HS-27A (cell line): ENCODE measurements at places on chromosomes 3 and 15.

DNA sequence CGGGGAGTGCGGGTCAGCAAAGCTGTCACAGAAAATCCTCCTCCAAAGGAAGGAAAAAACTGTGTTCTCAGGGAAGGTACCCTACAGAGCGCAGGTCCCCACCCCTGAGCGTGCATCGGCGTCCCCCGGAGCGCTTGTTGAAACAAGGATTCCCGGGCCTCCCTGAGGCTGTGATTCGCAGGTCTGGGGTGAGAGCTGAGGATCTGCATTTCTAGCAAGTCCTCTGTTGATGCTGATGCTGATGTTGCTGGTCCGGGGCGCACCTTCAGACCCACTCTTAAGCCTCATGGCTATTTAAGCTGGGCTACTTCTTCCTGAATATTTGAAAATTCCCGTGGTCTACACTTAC, 226.2 kb upstream of the IGF1R start:
- no peak for DNase-seq

GRCh38 chr15:33194237-33194636, 277 bp downstream of the FMN1 start:
- no peak for DNase-seq

DNA sequence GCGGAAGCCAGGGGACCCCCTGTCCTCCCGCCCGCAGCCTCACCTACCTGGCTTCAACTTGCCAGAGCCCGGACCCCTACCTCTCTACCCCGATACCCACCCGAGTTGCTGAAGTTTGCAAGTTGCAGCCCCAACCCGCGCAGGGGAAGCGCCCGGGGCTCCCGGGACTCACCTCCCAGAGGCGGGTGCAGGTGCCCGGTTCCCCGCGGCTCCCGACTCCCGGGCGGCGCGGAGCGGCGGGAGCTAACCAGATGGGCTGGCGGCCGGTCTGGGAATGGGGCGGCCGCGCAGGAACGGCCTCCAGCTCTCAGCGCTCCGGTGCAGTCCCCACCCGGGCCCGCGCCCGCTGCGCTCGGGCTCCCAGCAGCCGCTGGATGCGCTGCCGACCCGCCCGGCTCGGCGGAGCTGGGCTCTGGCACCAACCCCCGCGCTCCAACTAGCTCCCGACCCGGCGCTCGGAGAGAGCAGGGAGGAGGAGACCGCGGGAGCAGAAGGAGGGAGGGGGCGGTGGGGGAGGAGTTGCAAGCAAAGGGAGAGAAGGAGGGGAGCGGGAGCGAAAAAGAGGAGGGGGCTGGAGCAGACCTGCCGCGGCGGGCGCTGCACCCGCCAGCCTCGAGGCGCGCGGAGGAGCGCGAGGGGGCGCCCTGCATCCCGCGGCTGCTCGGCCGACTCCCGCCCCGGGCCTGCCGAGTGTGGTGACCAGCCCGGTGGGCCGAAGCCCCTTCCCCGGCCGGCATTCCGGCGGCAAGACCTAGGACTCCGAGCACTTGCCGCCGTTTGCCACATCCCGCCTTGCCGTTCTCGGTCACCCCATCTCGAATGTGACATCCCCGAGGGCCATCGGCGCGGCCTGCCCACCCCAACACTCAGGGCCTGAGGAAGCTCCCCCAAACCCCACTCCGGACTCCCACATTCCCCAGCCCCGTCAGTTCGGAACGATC, at the start of gene SEMA5B:
TSS of gene SEMA5B (minus strand) at position 472 of the 941 bp plus-strand sequence. CDS start 66,500 bp downstream, outside the sequence.
- DNase-seq = no peak

DNA sequence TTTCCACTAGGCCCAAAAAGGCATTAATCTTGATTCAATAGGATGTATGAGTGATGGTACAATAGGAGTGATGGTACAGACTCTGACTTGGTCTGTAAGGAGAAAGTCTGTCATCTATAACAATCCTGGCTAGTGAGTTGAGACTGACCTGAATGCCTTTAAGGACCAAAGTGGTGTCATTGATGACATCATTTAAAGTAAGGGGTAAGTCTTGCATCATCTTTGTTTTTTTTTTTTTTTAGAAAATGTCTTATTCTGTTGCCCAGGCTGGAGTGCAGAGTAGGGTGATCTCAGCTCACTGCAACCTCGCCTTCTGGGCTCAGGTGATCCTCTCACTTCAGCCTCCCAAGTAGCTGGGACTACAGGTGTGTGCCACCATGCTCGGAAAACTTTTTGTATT, 5.6 kb upstream of the TMEM45A start:
- DNase-seq = no peak

DNA sequence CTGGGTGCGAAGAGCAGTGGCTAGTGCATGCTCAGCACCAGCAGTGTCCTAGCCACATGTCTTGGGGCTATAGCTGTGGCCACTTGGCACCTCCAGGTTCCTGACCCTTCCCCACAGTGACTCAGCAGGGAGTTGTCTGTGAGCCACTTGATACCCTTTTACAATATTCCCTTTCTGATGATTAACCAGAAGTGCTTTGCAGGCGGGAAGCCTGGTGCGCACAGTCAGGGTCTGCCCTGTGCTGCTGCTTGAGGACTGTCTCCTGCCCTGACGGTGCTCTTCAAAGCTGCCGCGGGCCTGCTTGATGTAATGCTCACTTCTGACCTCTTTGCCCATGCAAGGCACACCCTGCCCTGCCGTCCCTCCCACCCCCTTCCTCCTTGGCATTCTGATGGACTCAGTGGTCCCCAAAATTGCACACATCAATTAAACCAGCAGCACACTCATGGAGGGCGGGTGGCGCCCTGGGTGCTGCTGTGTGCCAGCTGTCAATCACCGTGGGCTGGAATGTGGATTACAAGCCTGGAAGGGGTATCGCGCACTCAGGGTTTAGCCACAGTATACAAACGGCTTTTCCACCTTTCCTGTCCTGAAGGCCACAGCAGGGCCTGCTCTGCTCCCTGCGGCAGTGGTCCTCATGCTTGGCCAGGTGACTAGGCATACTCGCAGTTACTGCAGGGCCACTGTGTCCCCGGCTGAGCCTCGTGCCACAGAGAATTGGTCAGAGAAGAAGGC, 40.9 kb upstream of the PCSK6 start:
- DNase-seq = no peak

- no peak for DNase-seq
Observed at GRCh38 chr3:133891662-133892378, 3.9 kb downstream of the RAB6B start.

- DNase-seq = no peak
Observed at GRCh38 chr3:115578331-115578730, 45.0 kb upstream of the GAP43 start.

DNA sequence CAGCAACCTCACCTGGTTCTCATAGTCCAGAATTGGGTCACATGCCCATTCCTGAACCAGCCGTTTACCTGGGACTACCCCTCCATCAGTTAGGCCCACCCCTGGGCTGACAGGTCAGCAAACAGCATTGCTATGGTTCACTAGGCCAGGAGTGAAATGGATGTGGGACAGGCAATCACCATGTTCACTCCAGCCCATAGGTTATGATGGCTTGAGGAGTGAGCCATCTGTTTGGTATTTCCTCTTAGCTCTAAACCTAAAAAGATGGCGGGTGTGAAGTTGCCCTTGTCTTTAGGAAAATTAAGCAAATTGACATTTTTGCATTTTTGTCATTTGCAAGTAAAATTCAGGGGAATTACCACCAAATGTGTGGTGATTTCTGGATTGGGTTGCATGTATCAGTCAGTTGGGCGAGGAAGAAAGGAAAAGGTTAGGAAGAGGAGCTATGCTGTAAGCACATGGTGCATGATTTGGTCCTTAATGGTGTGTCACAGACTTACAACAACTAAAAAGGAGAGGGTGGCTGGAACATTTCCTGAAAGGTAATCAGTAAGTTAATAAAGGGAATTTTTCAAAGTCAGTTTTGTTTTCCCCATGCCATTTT, 17.2 kb downstream of the NXPE3 start:
- no peak for DNase-seq

DNA sequence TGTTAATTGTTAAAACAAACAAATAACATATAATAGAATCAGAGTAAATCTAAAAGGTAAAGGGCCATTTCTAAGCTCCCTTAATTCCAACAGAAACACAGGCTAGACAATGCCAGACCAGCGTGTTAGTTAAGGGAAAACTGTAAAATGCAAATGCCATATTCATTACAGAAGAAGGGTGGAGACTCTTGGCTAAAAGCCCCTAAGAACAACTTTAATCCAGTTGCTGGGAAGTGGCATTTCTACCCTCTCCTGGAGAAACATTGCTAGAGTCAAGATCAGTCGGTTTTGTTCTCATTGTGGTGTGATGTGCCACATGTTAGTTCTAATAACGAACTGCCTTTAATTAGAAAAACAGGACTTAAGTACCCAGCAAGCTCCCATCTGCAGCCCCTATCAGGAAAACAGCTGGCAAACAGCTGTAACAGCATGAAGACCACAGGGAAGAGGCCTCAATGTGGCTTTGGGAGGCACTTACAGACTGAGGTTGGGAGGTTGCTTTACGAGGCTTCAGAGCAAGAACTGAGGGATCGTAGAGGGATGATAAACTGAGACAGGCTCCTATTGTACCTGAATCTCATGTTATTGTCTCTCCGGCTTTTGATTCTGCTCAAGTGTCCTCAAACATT, 1134.8 kb downstream of the ROBO1 start:
- DNase-seq = no peak

GRCh38 chr3:15454965-15455364, 27.6 kb downstream of the EAF1 start:
- DNase-seq = no peak

DNA sequence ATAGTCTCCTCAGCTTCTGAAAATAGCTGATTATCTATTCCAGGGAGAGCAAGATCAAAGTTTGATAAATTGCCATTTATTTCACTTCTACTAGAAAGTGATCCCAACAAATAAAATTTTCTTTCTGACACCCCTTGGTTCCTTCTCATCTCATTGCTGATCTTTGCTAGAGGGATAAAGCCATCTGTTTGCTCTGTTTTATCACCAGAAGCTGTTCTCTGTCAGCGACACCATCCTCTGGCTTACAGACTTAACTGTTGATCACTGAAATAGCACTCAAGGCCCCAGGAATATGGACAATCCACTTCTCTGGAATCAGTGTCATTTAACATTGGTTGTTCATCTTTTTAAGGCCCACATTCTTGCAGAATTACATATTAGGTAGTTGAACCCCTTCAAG, 219.0 kb downstream of the LSAMP start:
- no peak for DNase-seq

DNA sequence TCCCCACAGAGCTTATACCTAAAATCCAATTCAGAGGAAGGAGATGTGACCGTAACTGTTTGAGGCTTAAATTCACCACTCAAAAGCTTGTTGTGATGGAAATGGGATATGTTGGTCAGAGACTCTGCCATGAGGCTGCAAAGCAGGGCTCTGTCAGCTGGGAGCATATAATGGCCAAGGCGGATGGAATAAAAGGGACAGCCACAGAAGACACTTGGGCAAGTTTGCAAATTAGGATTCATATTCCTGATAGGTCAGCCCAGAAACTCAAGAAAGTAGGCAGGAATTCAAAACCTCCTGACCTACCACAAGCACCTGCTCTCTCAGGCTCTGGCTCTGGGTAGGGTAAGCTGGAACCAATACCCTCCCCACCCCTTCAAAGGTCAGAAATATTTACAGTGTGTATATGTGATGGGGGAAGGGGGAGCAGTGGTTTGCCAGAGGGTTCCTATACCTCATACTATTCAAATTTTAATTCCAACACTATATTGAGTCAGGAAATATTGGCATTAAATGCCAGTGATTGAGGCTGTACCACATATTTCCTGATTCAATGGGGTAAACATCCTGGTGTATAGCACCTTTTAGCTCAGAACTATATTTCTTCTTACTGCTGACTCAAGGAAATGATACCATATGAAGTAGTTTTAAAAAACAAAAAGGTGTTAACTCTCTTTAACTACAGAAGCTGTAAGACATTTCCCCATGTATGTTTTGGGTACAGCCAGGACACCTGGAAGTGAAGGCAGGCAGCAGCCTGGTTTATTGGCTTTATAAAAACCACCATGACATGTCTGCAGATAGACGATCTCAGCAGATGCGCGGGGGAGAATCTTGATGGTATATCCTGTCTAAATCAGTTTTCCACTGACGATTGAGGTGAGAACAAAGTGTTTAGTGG, 19.2 kb downstream of the FYCO1 start:
- no peak for DNase-seq

DNA sequence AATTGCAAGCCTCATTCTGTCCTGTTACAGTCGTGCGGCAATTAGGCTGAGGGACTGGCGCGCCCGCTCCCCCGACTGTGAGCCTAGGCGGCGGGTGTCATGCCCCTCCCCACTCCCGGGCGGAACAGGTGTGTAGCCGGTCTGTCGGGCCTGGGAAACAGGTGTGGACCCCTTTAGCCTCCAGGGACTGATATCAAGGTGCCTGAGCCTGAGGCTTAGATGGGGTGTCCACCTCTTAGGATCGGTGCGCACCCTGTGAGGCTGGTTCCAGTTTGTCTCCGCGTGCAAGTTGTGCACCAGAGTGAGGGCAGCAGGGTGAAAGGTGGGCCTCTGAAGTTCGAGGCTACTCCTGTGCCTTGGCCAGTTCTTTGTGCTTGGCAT, 686 bp downstream of the VPS8 start:
- no peak for DNase-seq

- no peak for DNase-seq
Observed at GRCh38 chr15:89728254-89728653, 22.8 kb downstream of the MESP1 start.

GRCh38 chr3:56764904-56765547, 36.7 kb downstream of the ARHGEF3 start:
- no peak for DNase-seq

DNA sequence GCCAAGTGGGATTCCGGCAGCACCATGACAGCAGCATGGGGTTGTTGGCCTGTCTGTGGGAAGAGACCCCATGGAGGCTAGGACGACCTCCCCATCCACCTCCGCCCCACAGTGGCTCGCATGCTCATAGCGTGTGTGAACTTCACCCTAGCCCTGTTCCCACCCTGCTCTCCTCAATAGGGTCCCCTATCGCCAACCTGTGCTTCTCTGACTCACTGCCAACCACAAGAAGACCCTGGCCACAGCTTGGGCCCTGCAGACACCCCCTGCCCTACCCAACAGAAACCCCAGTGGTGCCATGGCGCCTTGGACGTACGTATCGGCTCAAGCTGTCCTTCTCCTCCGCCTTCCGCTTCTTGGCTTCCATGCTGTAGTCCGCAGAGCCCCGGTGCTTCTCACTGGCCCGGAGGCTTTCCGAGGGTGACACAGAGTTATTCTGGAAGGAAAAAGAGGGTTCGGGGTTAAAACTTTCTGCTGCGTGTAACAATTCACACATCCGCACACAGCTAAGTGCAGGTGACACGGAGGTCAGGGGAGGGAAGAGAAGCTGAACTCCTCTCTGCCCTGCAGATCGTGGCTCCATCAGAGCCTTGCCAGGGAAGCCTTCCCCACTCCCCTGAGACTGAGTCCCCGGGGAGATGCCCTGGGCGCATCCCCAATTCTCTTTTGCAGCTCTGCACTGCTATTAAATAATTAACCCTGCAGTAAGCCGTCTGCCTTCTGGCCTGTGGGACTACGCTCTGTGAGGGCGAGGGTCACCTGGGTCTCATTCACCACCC, 37.3 kb downstream of the TLE3 start:
- DNase-seq = no peak

- no peak for DNase-seq
Observed at GRCh38 chr3:118766306-118766669, 268.4 kb downstream of the IGSF11 start.

- DNase-seq = no peak
Observed at GRCh38 chr3:89049119-89049518, 58.3 kb upstream of the EPHA3 start.
